ENCODE measurements at places on chromosomes 11 and 22.
A peak's percentile ranks its signal among the peaks of the same experiment; 100 is the strongest.

DNA sequence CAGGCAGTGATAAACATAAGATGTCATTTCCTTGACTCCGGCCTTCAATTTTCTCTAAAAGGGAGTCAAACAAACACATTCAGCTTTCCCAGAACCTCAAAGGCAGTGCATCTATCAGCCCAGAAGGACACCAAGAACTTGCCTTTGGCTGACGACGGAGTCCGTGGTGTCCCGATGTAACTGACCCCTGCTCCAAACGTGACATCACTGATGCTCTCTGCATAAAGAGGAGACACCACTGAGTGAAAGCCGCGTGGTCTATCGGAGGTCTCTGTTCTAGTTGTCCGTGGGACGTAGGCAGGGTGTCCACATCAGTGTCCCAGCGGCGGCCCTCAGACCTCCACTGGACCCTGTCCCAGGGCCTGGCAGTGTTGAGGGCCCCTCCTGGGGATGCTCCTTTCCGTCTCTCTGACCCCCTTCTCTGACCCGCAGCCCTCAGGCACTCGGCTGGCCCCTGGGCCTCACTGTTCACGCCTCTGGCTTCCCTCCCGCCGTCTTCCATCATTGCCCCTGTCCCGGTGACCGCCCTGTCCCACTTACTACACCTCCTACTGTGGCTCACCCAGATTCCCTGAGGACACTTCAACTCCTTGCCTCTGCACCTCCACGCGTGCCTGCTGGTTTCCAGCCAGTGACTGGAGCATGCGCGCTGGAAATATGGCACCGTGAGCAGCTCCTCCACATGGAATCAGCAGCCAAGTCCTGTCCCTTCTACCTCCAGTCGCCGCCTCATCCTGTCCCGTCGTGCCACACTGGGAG is 70.4 kb downstream of the NCAPD3 start:
- no peak for DNase-seq

- DNase-seq, result no peak
These were observed 71.2 kb upstream of the CHORDC1 start for GRCh38 chr11:90294091-90294490.

DNA sequence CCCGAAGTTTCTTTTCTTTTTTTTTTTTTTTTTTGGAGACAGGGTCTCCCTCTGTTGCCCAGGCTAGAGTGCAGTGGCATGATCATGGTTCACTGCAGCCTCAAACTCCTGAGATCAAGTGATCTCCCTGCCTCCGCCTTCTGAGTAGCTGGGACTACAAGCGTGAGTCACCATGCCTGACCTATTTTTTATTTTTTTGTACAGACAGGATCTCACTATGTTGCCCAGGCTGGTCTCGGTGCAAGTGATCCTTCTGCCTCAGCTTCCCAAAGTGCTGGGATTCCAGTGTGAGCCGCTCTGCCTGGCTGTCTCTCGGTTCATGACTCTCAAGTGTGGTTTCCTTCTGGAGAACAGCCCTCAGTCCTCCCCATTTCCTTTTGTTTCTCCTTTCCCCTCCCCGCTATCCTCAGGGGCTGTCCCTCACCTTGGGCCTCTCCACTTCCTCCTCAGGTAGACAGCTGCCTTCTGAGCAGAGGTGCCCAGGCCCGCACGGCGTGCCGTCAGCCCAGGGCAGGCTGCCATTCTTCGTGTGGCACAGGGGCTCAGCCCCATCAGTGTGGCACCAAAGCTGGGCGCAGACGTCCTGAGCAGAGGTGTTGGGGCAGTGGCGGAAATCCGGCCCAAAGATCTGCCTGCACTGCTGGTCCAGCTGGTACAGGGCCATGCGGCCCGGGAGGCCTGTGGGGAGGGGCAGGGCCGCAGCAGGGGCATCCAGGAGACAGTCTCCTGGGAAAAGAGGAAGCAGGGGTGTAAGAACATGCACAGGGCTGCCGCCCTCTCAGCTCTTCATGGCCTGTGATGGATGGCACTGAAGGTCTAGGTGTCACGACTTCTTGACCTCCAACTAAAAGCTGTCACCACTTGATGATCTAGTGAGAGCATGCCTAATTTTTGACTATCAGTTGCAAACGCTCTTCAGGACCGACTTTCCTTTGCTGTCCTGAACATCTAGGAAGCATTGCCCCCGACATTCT is 14.0 kb downstream of the ADAMTS8 start:
- no peak for DNase-seq

DNA sequence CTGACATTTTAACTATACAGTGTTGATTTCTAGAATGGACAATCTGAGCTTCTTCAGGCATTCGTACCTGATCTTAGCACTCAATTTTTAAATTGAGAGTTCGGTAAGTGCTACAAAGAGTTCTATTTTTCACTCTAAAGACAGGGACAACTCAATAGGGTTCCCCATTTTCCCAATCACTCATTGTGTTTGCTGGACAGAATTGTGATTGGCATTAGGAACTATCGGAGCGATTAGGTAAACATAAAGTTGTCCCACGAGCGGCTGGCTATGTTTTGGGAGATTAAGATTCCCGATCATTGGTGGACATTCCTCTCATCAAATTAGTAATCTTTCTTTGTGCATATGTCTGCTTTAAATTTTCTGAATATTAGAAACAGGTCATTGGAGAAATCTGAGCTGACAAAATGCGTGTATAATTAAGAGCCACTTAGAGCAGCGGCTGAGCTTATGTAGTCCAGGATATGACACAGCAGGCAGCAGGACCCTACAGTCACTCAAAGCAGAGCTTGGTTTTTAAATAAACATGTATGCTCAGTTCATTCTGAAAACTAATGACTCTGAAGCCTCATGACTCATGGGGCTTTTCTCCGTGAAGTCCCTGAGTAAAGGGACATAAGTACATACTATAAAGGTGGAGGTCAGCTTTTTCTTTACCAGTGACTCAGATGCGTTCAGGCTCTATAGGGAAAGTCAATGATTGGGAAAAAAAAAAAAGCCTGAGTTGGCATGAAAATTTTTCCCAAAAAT is 109.4 kb downstream of the GRIA4 start:
- DNase-seq, result no peak

DNA sequence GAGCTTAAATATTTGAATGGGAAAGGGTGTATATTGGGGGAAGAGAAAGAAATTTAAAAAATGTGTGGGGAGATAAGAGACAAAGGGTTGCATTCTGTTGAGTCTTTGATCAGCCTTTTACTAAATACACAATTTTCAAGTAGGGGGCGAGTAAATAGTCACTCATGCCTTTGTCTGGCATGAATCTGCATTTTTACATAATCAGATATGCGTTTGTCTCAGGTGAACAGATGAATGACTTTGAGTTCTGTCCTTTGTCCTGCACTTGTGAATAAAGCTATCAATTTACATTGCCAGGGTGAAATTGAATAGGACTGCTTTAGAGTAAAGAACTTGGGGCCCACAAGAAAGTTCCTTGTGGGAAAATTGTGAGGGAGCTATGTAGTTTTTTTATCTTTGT is 523.6 kb upstream of the LUZP2 start:
- no peak for DNase-seq

DNA sequence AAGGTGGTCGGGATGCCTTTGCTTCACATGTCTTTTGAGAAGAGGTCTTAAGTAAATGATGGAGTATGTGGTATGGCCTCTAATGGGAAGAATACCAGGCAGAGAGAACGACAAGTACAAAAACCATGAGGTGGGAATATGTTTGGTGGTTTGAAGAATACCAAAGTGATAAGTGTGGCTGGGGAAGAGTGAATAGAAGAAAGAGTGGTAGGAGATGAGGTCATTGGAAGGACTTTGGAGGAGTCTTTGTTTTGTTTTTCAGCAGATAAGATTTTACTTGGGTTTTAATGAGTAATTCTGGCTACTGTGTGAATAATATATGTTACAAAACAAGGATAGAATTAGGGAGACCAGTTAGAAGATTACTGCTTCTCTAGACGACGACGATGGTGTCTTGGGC is 515.4 kb downstream of the RAB38 start:
- DNase-seq, result no peak

DNA sequence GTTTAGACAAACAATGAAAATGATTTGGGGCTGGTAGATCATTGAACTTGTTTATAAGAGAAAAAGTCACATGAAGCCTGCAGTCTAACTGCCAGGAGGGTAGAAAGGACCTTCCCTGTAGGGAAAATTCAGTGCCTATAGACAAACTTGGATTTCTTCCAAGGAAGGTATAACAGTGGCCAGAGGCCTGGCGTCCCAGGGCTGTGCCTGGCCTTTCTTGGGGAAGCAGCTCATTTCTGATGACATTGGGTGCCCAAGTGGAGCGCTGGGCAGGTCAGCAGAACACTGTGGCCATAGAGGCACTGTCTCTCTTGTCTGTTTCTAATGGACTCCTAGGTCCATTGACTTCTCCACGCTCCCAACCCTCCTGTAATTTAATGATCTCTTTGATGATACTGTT is 6.6 kb upstream of the FXYD6 start:
- DNase-seq, result no peak

- no peak for DNase-seq
These were observed 16.9 kb downstream of the DHCR7 start for GRCh38 chr11:71431271-71431670.

GRCh38 chr22:24176630-24177029 is 4.7 kb upstream of the SUSD2 start:
- no peak for DNase-seq

DNA sequence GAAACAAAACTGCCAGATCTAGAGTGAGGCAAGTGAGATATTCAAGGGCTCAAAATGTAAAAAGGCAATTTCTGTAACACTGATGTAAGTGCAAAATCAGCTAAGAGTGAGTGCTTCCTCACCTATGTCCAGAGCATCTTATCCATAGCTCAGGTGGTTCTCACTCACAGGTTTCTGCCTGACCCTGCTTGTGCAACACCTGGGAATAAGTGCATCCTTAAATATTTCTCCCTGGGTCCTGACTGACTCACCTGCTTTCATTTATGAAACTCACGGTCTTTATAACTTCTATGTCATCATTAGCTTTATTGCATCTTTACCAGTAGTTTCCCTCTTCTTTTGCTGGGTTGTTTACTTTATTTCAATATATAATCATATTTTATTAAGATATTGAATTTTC is 260.6 kb downstream of the CNTN5 start:
- no peak for DNase-seq

DNA sequence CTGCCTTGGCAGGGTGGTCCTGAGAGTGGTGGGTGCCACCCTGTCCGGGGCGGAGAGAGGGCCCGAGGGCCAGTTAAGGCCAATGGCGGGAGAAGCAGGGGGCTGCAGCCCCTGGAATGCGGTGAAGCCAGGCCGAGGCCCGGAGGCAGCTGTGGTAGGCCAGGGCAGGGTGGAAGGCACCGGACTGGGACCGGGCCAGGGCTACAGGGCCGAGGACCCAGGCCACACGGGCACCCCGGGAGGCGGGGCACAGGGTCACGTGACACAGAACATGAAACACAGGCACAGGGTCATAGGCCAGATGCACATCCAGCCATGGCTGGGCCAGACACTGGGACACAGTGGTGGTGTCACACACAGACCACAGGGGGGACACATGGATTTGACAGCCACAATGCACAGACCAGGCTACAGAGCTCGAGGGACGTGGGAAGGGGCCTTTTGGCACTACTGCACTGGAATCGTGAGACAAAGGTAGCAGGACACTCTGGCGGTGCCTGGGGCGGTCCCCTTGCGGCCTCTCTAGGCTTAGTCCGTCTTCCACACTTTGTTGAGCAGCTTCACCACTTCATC is 2.8 kb downstream of the SLC25A1 start:
- DNase-seq, result peak; percentile 27

GRCh38 chr11:19730373-19730772 is 17.7 kb downstream of the NAV2 start:
- DNase-seq, result no peak

DNA sequence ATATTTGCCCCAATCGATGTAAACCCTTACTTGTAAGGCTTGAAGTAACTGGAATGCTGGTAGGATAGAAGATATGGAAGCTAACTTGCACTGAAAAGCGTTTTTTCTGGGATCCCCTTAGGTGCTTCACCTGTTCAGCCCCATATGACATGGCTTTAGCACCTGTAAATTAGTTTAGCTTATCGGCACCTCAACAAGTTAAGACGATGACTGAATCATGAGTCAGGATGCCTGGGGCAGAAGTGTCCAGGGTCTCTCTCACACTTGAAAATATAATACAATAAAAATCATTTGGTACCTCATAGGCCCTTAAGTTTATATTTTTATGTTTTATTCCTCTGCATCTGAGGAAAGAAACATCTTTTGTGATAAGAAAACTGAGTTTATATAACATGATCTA is 409.2 kb upstream of the LRRC4C start:
- no peak for DNase-seq

DNA sequence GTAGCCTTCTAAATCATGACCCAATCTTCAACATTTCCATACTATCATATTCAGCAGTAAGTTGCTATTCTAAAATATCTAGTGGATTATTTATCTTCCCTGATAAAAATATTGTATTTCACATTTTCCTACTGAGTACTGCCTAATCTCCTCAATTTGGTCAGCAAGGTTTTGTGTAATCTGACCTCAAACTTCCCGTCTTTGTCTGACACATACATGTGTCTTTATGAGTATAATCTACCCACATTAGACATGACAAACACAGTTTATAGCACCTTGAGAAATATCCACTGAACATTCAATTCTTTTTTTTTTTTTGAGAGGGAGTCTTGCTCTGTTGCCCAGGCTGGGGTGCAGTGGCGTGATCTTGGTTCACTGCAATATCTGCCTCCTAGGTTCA is 113.7 kb upstream of the LUZP2 start:
- no peak for DNase-seq

DNA sequence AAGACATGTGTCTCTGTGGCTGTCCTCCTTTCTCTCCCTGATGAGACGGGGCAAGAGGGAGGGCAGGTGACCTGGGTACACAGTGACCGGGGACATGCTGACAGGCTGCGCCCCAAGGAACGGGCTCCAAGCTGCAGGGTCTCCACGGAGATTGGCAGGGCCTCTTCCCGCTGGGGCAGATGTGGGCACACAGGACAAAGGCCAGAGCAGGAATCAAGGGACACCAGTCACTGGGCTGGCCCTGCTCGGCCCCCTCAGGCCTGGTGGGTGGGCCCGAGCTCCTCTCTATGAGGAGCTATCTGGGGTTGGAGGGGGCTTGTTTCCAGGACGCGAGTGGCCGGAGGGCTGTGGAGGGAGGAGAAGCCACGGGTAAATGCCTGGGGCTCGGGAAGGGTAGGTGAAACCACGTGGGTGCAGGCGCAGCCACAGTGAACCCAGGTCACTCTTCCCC is 11.2 kb downstream of the PNPLA5 start:
- no peak for DNase-seq

GRCh38 chr22:39941601-39942000 is 18.6 kb upstream of the TMA7B start:
- DNase-seq, result no peak

DNA sequence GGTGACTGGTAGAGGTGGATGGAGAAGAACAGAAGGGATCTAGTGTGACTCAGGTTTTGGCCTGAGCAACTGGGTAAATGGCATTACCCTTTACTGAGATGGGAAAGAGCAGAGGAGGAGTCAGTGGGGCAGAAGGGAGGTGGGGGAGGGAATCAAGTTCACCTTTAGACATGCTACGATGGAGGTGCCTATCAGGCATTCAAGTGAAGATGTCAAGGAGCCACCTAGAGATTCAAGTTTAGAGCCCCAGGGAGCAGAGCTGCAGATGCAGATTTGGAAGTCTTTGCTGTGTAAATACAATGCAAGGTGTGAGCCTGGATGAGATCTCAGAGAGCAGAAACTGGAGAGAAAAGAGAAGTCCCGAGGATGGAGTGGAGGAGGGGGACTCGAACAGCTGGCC is 979 bp upstream of the MOGAT2 start:
- no peak for DNase-seq
